ENCODE measurements at places on chromosomes 6 and 20.
A peak's percentile ranks its signal among the peaks of the same experiment; 100 is the strongest.

- no peak for DNase-seq
These were observed 1.8 kb downstream of the HSPA12B start for GRCh38 chr20:3734111-3734843.

- DNase-seq: no peak
These were observed 12.3 kb upstream of the RAET1L start for GRCh38 chr6:150037526-150038201.

DNA sequence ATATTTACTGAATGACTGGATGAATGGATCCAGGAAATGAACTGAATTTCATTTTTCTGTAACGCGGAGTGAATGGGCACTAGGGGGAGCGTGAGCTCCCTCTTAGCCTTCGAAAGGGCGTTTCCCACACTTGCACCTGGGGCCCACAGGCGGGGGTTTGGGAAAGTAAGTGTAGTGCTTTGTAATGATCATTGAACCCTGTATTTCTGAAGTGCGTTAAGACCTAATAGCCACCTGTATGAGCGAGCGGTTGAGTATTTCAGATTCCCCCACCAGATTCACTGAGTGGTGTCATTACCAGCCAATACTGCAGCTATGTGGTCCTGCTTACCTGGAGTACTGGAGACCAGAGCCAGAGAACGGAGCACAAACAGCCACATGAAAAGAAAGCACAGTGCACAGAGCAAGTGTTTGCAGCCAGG, 10.5 kb downstream of the SYTL3 start:
- DNase-seq: peak; percentile 65

DNA sequence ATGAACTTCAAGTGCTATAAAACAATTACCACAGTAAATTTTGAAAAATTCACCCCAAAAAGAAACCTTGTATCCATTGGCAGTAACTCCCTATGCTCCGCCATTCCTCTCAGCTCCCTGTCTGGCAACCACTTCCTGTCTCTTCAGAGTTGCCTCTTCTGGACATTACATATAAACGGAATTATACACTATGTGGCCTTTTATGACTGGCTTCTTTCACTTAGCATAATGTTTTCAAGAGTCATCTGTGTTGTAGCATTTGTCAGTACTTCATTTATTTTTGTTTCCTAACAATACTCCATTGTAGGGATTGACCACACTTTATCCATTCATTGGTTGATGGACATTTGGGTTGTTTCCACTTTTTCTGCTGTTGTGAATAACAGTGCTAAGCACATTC, 50.1 kb downstream of the CEP43 start:
- DNase-seq: no peak

- no peak for DNase-seq
These were observed 45.0 kb downstream of the RNF144B start for GRCh38 chr6:18432180-18432579.

DNA sequence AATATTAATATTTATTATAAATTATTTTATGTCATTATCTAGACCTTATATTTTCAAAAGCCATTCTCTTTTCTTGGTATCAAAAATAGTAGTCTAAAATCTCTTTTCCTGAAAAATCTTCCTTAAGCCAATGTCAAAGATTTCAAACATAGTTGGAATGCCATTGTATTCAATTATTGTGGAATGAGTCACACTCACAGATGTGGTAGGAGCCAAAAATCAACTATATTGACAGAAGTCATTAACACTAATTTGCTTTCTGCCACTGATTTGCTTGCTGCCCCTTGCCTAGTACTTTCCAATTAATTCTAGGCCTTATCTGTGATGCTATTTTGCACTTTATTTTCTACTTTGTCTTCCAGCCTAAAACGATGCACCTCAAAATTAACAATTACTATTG, 1326.3 kb upstream of the GJE1 start:
- DNase-seq: no peak

DNA sequence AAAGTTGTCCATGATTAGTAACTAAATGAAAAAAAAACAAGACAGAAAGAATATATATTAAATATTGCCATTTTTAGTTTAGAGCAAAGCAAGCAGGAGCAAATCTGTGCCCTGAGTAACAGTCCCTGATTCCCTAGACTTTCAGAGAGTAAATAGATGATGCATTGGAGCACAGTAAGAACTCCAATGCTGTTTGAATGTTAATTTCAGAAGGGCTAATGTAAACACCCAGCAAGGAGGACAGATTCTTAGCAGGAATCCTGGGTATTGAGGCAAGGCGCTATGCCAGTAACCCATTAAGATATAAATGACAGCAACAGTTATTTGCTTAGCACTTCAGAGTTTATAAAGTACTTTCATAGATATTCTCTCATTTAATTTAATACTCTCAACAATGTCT, 15.6 kb upstream of the NRSN1 start:
- no peak for DNase-seq

DNA sequence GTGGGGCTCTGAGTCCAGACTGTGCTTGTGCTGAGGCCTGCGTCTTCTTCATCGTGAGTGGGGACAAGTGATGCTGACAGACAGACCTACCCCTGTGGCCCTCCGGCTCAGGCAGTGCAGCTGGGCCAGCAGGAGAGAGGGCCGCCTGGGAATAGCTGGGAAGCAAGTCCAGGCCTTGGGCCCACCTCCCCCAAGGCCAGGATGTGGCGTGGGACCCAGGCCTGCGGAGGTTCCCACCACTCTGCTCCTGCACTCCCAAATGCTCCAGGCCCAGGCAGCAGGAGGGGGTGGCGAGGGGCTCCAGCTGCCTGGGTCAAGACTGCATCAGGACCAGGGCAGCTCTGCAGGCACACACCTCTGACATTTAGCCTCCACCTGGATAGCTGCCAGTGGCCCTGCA, 38.3 kb downstream of the DAAM2 start:
- no peak for DNase-seq

DNA sequence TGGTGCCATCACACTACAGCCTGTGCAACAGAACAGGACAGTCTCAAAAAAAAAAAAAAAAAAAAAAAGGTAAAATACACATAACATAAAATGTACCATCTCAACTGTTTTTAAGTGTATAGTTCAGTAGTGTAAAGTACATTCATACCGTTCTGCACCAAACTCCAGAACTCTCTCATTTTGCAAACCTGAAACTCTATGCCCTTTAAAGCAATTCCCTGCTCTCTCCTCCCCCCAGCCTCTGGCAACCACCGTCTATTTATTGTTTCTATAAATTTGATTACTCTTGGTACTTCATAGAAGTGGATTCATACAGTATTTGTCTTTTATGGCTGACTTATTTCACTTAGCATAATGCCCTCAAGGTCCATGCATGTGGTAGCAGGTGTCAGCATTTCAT, 12.9 kb downstream of the RIPOR2 start:
- no peak for DNase-seq

- DNase-seq: no peak
These were observed 346.3 kb downstream of the BMP2 start for GRCh38 chr20:7113577-7114466.

DNA sequence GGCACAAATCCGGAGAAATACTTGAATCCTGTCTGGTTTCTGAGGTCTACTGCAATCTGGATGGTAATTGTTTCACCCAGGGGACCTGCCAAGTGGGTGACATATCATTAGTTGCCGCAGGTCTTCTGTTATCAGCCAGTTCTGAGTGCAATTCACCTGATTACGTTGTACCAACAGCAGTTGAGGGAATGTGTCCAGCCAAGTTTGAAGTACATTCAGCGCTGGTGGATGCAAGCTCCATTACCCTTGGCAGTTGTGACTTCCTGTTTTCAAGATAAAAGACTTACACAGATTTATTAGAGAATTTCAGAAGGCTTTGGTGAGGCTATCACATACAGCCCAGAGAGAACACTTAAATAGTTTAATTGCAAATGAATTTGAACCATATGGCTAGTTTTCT, 42.8 kb downstream of the FNDC1 start:
- DNase-seq: no peak

DNA sequence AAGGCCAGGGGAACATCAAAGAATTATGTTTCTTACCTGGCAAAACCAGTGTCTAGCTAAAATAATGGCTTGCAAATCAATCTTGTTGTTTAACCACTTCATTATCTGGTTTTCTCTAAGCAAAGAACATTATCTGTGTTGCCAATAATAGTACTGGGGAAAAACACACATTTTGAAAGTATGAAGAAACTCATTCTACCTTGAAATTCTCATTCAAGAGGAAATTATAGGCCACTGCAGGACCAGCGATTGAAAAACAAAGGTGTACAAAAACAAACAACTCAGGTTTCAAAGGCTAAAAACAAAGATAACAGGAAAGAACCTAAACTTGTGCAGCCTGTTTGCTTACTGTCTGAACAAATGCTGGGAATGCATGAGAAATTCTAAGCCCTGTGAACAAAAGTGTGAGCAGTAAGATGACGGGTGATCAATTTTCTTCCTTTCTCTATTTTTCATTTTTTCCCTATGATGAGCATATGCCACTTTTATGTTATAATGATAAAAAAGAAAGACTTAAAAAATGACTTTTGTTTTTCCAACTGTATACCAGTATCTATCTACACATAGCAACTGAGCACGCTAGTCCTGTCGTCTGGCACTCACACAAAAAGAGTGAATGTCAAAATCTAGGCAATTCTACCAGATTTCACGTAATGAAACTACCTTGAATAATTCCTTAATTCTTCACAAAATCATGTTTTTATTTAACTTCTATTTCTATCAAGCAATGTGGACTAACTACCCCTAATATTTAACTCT, 117.9 kb downstream of the SGK1 start:
- DNase-seq: peak; percentile 32

DNA sequence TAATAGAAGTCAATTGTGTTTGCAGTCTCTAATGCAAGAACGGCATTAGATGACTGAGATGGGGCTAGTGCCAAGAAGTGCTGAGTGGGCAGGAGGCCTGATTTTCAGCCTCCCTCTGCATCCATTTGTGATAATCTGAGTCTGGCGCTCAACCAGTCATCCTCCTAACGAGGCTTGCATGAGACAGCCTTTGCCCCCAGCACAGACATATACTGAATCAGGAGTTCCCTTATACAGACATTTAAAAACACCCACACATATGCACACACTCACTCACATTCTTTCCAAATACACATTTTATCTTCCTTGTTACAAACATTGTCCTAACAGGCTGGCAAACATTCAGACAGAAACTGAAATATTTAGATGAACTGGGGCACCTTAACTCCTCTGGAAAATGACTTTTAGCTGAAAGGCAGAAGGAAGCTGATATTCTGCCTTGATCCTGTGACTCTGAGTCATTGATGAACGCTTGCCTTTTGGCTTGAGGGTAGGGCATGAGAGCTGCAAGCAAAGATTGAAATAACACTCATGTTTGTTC, 562.3 kb downstream of the DHX35 start:
- no peak for DNase-seq

DNA sequence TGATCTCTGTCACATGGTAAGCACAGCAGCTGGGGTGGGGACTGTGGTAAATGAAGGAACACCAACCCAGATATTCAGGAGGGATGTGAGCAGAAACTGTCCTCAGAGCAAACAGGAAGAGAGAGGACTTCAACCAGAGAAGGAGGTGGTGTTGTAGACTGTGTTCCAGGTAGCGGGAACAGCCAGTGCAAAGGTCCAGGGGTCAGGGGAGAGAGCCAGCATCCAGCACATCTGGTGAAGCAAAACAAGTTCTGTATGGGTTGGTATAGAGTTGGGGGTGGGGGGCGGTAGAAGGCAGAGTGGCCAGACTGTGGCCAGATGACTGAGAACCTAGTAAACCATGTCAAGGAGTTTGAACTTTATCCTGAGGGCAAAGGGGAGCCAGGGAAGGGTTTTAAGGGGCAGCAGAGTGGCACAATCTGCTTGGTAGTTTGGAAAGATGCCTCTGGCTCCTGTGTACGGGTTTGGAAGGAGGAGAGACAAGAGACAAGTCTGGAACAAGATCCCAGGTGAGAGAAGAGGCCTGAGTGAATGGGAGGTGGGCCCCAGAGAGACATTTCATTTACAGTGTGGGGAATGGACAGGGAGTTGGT, 27.8 kb upstream of the TTPAL start:
- no peak for DNase-seq

- DNase-seq: no peak
These were observed 32.1 kb downstream of the RIPOR2 start for GRCh38 chr6:24903681-24904080.

- no peak for DNase-seq
These were observed 763 bp downstream of the KLC4 start for GRCh38 chr6:43060034-43060754.

- DNase-seq: no peak
These were observed 12.8 kb downstream of the FASTKD5 start for GRCh38 chr20:3146732-3147341.

GRCh38 chr20:16390991-16391390, 182.3 kb downstream of the KIF16B start:
- no peak for DNase-seq

- no peak for DNase-seq
These were observed 246.1 kb downstream of the SMOC2 start for GRCh38 chr6:168686831-168687730.

- DNase-seq: no peak
These were observed 78.8 kb downstream of the COL21A1 start for GRCh38 chr6:56168596-56168995.

DNA sequence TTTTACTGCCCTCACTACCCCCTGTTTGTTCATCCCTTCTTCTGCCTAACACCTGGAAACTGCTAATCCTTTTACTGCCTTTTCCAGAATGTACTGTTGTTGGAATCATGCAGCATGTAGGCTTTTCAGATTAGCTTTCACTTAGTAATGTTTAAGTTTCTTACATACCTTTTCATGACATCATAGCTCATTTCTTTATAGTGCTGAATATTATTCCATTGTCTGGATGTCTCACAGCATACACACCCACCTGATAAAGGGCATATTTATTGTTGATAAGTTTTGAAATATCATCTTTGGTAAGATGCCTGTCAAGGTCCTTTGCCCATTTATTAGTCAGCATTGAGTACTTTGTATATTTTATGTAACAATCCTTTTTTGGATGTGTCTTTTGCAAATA, 588.2 kb upstream of the NRSN1 start:
- DNase-seq: no peak

DNA sequence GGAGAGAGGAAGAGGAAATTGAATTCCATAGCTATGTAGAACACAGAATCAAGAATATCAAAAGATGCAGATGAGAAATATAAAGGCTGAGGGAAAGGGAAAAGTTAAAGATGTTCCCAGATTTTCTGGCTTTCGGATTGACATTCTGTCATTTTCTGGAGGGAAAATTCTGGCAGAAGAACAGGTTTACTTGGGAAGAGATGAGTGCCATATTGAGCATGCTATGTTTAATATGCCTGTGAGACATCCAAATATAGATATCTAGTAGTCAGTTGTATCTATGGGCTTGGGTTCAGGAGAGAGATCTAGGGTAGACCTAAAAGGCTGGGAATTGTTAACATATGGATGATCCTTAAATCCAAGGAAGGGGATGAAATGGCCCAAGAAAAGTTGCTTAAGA, 181.9 kb upstream of the ARG1 start:
- DNase-seq: no peak

- DNase-seq: no peak
These were observed 14.5 kb downstream of the NOL7 start for GRCh38 chr6:13629459-13630116.

- no peak for DNase-seq
These were observed 38.4 kb upstream of the EIF2S2 start for GRCh38 chr20:34150306-34151000.

All from GM10248 (cell line).